ENCODE measurements at places on chromosomes 3 and 15.

GRCh38 chr3:61617041-61617440, 55.7 kb downstream of the PTPRG start:
- DNase-seq: no peak

DNA sequence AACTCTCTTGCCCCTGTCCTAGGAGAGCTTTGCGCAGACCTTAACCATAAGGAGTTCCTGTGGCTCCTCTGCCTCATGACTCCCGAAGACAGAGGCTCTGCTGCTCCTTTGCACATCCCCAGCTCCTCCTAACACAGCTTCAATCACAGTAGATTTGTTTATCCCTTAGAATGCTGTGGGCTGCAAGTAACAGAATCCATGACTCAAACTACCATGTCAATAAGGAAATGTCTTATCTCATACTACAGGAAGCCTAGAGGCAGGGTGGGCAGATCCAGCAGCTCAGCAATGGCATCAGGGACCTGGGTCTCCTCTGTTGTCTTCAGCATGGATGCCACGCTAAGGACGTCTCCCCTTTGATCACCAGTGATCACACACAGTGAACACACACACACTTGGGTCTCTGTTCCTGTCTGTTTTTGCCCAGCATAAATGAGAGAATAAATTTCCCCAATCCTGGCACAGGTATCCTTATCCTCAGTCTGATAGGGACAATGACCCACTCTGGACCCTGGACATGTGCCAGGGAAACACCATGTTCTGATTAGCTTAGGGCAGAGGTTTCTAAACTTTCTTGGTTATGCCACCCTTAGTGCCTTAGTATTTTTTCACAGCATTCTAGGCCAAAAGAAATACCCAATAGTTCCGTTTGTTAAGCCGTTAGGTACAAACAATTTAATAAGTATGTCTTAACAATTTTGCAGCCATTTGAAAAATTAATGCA, 46.1 kb upstream of the MRPS22 start:
- no peak for DNase-seq

GRCh38 chr15:101651554-101652097, 555 bp downstream of the TM2D3 start:
- DNase-seq: peak; percentile 63

DNA sequence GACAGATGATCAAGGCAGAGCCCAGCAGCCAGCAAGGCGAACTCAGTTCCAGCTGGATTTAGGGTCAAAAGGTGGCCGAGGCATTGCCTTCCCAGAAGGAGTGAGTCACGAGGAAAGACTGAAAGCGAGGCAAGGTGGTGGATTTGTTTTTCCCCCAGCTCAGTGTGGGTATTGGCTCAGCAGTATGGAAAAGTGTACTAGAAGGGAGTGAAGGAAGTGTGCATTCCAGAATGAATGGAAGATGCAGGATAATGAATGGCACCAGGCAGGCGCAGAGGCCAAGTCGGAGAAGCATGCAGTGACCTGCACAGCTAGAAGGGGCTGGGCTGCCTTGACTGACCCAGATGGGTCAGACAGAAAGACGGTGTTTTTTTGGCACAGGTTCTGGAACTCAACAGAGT, 46.3 kb downstream of the FOXP1 start:
- no peak for DNase-seq

DNA sequence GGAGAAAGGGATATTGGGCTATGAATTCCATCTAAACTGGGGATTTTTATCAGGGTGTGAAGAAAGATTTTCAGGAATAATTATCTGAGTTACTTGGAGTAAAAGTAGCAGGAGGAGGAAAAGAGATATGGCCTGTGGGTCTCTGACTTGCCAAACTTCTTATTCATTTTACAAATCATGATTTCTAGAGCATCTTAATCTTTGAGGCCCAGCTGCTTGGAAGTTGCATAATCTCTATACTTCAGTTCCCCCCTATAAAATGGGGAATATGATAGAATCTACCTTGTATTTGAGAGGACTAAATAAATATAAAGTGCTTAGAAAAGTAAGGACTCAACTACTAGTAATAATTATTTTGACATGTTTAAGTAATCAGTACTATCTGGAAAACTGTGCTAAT, 11.0 kb upstream of the GABPB1 start:
- DNase-seq: no peak
